Bronchial epithelial cell (primary cell): ENCODE measurements at places on chromosomes 4 and X. TPM values are rescaled to one million over a fixed set of nuclear protein-coding genes. Genes with fewer than 3 reads are reported as not detected.
A peak's percentile ranks its signal among the peaks of the same experiment; 100 is the strongest.

GRCh38 chrX:19003756-19004155, 19.8 kb upstream of the PHKA2 start:
- DNase-seq: no peak

DNA sequence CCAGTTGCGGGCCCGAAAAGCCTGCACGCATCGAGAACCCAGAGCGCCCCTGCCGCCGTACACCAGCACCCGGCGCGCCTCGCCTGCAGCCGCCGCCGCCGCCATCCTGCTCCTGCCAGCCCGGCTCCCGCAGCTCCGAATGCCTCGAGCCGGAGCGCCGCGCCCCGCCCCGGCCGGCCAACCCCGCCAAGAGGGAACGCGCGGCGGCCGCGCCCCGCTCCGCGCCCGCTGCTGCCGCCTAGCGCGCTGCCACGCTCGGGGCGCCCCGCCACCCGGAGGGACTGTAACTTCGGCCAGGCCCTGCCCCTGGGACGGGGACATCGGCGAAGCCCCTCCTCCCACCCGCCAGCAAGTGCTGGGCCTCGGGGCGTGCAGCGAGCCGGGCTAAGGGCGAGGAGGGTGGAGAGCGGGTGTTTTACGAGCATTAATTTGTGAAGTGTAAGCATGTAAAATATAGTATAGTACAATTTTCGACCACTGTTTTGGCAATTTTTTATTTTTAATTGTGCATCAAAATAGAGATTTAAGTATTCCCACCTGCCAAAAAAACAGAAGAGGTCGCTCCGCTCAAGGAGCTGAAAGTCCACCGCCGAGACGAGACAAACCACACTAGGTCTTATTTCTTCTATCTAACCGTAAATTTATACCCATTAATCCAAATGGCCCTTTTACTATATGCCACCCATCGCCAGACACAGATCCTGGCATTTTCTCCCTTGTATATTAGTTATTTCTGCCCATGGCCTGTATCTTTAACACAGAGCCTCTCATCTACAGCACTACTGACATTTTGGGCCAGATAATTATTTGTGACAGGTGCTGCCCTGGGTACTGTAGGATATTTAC, at the start of gene QDPR:
Gene QDPR, minus strand, starts transcription at position 141 of the 846 bp plus-strand sequence. Its CDS starts 36 bp downstream, at position 105.
- peak; percentile 39 for DNase-seq

DNA sequence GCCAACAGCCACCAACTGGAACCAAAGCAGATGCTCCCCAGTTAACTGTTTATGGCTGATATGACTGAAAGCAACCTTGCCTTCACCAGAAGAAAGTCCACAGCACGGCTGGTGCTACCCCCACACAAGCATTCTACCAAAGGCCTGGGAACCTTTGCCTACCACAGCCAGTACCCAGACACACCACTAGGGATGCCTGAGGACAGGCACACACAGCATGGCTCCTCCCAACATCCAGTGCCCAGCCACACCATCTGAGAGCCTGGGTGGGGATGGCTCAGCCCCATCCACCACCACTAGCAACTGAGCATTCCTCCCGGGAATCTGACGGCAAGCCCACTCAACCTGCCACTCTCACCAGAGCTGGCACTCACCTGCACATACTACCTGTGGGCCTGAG, 178.6 kb downstream of the SLC7A11 start:
- no peak for DNase-seq

- DNase-seq: no peak
These were observed 12.4 kb downstream of the PSAPL1 start for GRCh38 chr4:7422151-7422897.

DNA sequence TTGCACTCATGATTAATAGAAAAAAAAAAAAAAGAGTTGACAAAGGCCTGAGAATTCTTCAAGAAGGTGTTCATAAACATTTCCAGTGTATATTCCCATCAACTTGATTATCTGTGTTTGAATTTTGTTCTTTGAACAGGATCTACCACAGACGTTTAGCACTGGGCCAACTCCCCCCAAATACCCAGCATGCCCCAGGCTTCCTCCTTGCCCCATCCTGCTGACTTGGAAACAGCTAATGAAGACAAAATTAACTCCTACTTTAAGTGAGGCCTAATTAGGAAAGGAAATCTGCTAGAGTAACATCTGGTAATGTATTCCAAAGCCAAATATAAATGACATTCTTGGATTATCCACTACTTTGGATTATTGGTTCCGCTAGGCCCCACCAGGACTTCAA, 52.5 kb downstream of the PPARGC1A start:
- no peak for DNase-seq

Gene PNCK
- 1.5 and 2.1 TPM in 2 replicates for total RNA-seq

Gene ARHGAP36
- total RNA-seq: not detected in 2 replicates

Gene REELD1
- total RNA-seq: under 0.01 TPM in 1 of 2 replicates, not detected in the other

Gene SPATA18
- 11.8 and 16.1 TPM in 2 replicates for total RNA-seq

Gene F11
- not detected in 2 replicates for total RNA-seq

Gene RGN
- 0.26 TPM in 1 of 2 replicates, not detected in the other for total RNA-seq

Gene DOK7
- 1.0 and 4.2 TPM in 2 replicates for total RNA-seq

Gene XK
- 0.26 and 0.51 TPM in 2 replicates for total RNA-seq
